ENCODE measurements at places on chromosomes 7 and 10.

DNA sequence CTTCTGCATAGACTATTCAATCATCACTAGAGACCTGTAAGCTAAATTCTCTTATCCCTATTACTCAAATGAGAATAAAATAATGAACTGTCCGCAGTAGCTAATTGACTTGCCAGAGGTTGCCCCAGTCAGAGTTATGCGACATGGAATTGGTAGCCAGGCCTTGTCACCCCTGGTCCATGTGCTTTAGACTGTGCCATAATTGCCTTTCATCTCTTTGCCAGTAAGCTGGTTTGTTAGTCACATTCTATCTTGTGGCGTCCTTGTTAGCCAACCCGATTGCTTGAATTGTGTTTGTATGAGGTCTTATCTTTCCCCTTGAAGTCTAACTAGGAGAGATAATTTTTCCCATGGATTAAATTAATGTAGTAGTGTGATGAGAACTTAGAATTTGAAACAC is 262.6 kb downstream of the CSTF2T start:
- DNase-seq, result no peak

DNA sequence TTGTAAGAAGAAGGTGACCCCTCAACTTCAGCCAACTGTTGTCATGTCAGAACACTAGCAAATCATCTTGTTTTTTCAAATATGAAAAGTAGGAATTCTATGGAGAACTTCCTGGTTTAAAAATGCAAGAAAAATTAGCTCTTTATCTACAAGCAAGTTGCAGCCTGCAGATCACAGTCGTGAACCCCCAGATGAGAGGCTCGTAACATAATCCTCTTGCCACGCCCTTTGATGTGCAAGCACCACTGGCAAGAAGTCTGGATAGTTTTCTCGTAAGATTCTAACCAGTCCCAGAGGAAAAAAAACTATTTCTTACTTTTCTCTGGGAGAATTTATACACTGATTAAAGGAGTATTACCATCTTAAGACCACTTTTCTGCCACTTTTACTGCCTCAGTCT is 132.3 kb downstream of the DPY19L1 start:
- no peak for DNase-seq

GRCh38 chr7:102279537-102280400 is 6.9 kb upstream of the SH2B2 start:
- peak; percentile 51 for DNase-seq

- no peak for DNase-seq
Measured at GRCh38 chr10:43125881-43126731, 12.1 kb upstream of the CSGALNACT2 start.

DNA sequence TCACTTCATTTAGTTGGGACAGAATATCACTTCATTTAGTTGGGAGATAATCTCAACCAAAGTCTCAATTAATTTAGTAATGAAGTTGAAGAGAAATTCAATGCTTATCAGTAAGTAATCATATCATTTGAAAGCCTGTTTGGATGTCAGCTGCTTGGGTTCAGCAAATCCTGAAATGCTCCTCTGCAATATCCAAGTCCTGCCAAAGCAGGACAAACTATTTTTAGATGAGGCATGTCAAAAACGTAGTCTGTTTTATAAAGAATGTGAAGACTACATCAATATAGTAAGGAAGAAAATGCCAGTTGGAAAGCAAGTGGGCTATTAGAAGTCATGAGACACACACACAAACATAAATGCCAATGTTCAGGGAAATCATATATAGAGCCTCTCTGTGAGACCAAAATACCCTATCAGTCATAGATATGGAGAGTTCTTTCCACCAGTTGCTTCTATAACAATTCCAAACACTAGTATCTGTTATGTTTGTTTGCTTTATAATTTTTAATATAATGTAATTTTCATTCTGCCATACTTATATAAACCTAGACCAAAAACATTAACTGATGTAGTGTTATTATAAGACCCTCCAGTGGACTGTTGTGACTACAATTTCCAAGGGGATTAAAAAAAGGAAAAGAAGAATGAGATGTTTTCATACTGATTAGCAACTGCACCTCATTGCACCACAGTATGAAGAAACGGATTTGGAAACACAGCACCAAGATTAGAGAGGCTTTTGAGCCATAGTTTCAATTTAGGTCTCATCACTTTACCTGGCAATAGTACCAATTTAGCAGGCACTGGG is 160.7 kb downstream of the LRRTM3 start:
- DNase-seq, result no peak

- DNase-seq, result no peak
Measured at GRCh38 chr10:86064219-86064618, 302.4 kb downstream of the GRID1 start.

DNA sequence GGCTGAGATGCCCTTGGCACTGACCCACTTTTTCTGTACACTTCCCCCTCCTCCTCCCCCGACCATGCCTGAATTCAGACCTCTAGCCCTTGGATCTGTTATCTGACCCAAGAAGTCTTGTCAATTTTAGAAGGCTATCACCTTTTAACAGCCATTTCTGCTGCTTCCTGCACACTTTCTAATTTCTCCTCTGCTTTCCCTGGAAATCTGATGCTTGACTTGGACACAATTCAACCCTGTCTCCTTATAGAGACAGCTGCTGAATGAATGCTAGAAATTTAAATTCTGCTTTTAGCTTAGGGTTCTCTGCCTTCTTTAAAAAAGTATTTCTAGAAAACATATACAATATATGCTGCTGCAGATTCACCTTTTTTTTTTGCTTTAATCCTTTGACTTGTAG is 417.9 kb upstream of the KLF6 start:
- DNase-seq, result no peak
